ENCODE measurements at places on chromosomes 7 and 10. TPM values are rescaled to one million over a fixed set of nuclear protein-coding genes. Genes with fewer than 3 reads are reported as not detected.

- DNase-seq: no peak
Observed at GRCh38 chr7:45915606-45916005, 5.5 kb downstream of the IGFBP3 start.

- DNase-seq: no peak
Observed at GRCh38 chr7:27187475-27188385, 2.7 kb upstream of the HOXA11 start.

DNA sequence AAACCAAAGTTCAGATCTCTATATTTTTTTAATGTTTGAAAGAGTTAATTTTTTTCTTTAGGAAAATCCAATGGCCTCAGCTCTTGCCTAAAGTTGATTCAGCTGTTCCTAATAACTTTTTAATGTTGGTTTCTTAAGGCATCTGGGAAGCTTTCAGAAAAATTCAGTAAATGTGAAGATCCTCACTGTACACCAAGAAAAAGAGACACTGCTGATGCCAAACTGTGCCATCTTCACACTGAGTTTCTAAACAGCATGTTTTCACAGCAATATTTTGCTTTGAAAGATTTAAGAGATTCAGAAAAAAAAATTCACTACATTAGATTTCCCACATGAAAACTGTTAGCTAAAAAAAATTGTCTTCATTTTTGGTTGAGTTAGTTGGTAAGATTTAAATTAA lies 249.4 kb downstream of the NEBL start:
- DNase-seq: no peak

DNA sequence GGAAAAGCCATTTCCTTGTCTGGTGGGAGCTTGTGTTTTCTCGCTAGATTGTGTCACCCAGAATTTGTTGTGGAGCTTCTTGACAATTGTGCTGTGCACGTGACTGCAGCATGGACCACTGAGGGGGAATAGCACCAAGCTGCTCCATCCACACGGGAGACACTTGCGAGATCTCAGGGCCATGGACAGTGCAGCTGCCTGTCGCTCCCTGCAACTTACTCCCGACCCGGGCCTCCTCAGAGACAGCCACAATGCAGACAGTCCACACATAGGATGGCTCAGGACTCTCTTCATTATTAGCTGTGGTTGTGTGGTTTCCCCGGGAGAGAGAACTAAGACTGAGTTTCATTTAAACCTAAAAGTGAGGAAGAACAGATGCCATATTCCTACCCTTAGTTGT lies 673.2 kb upstream of the GALNT17 start:
- no peak for DNase-seq

DNA sequence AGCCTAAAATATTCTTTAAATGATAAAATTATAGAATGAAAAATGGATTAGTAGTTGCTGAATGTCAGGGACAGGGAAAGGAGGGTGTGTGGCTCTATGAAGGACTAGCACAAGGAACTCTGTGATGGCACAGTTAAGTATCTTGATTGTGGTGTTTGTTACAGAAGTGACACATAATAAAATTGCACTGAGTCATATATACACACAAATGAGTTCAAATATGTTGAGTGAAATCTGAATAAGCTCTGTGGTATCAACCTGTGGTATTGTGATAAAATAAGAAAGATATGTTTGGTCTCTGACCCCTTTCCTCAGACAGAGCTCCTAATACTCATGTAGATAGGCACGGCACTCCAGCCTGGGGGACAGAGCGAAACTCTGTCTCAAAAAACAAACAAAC lies 181.5 kb upstream of the TRIM24 start:
- no peak for DNase-seq

The LAMB1 gene
- 143 TPM for polyA plus RNA-seq

DNA sequence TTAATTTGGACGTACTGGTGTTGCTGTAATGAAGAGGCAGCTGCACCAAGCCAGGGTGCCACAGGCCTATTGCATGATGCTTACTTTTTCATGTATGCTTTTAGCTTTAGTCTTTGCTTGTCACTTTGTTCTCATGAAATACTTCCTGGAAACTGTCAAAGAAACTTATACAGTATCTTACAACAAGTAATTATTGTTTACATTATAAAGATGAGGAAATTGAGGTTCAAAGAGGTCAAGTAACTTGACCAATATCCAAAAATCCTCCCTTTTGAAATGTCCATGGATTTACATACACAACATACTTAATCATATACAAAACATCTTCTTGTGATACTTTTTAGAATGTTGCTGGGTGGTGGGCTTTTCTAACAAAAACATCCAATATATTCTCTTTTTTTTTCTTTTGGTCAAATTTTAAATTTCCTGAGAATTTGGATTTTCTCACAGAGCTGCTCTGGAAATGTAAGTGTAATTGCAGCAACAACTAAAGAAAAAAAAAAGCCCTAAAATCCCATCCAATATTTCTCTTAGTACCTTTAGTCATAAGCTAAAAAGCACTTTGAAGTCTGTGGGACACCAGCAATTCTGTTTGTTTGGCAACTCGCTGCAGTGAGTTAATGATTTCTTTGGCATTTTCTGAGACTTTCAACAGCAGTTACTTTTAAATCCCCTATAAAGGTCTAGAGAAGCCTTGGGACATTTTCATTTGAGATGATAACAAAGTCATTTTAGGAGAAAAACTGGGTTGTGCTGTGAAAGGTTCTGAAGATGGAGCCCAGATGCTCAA lies 500.6 kb upstream of the IGFBP3 start:
- DNase-seq: no peak

DNA sequence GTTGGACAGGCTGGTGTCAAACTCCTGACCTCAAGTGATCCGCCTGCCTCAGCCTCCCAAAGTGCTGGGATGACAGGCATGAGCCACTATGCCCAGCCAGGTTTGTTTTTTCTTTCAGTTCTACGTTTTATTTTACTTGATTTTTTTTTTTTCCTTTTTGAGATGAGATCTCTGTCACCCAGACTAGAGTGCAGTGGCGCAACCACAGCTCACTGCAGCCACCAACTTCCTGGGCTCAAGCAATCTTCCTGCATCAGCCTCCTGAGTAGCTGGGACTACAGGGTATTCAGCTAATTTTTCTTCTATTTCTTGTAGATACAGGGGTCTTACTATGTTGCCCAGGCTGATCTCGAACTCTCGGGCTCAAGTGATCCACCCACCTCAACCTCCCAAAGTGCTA lies 24.3 kb downstream of the GDI2 start:
- no peak for DNase-seq

The FAM25G gene
- 1.1 TPM for polyA plus RNA-seq

The OR2A12 gene
- polyA plus RNA-seq: not detected

- no peak for DNase-seq
Observed at GRCh38 chr10:75653761-75654160, 222.3 kb downstream of the LRMDA start.

The SLC4A2 gene
- polyA plus RNA-seq: 253 TPM

DNA sequence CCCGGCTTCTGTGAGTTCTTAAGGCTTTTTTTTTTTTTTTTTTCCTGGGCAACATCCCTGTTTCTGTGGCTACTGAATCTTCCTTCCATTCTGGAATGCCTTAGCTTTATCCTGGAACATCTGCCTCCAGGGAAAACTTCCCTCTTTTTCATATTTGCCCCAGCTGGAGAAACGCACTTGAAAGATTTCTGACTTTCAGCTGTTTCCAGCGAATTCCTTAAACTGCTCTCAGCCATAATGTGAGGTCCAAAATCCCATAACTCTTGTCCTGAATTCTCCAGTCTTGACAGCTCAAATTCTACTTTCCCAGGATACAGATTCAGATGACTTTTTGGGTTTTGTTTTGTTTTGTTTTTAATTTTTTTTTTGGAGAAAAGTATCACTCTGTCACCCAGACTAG lies 263.6 kb upstream of the AUTS2 start:
- DNase-seq: no peak

GRCh38 chr7:110766864-110767263 lies 324.1 kb upstream of the LRRN3 start:
- DNase-seq: no peak

DNA sequence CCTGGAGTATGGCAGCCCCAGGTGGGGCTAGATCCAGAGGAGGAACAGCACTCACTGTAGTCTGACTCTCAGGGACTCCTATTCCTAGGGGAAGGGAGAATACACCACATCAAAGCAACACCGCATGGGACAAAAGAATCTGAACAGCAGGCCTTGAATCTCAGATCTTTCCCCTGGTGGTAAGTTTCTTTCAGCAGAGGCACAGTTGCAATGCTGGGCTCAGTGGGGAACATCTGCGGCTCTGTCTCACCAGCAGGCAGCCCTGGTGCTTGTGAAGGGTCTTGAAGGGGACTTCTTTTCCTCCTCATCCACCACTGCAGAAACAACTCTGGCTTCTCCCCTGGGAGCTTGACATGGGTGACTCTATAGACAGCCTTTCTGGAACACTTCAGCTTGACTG lies 111.2 kb upstream of the ARHGAP21 start:
- DNase-seq: no peak

GRCh38 chr10:88187472-88187871 lies 324.0 kb downstream of the PTEN start:
- no peak for DNase-seq

GRCh38 chr7:90625562-90625961 lies 29.4 kb downstream of the CDK14 start:
- no peak for DNase-seq

- peak; percentile 35 for DNase-seq
Observed at GRCh38 chr7:108253275-108254044, 123.3 kb upstream of the LAMB4 start.

The HMX2 gene
- 0.07 TPM for polyA plus RNA-seq

DNA sequence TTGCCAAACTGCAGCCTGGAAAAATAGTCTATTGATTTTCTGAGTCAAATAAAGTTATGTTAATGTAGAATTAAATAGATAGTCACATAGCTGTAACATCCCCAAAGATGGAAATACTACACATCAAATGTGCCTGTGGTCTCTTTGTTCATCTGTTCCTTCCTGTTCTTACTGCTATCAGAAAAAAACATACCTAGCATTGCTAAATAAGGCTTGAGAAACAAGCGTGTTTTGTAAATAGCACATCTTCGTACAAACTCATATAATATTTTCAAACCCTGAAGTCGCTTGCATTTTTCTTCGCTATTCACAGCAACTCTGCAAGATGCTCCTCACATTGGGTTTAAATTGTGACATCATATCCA lies 116.1 kb downstream of the KLF6 start:
- DNase-seq: no peak

The ZNF804B gene
- polyA plus RNA-seq: not detected

DNA sequence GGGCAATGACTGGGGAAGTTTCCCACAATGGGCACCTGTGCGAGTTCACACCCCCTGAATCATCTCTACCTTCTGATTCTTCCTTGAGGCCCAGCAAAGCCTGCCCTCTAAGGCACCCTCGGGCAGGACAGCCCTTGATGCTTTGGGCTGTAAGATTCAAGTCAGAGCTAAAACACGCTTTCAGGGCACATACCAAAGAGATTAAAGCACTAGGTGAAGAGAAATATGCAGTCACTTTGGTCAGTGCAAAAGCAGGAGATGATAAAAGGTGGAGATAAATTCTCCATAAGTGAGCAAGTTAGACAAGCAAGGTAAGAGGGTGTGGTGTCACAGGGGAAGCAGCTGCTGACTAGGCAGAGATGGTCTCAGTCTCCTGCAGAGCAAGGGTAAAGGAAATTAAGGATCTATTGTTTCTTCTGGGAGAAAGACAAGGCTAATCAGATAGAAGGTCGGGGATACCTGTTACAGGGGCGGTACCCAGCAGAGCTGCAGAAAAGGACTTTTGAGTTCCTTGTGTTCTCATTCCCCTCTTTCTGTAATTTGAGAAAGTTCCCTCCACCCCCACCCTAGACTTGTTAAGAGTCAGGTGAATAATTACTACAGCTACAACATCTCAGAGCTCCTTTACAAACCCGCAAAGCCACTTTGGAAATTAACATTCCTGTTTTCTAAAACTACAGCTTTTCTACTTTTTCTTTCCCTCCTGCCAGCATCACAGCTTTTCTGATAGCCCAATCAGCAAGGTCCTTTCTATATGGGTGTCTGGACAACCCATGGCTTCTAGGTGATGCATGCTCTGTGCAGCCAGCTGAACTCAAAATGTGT lies 26.4 kb downstream of the PDLIM1 start:
- no peak for DNase-seq

- no peak for DNase-seq
Observed at GRCh38 chr7:143480501-143480900, 2.8 kb downstream of the TAS2R41 start.

DNA sequence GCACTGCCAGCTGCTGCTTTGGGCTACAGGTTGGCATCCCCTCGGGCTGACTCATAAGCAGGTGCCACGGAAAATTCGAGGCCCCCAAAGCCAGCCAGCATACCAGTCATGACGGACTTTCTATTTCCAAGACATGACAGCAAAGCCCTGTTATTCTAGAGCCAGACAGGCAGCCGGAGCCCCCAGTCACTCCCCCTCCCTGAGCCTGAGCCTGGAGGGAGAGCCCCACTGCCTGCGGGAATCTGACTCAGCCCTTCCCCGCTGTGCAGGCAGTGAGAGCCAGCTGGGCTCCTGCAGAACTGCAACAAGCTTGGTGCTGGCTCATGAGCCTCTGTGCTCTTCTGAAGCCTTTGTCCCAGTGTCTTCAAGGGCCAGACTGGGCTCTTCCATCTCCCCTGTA lies 15.8 kb downstream of the BTBD16 start:
- DNase-seq: no peak

The RAB19 gene
- polyA plus RNA-seq: not detected

- peak; percentile 87 for DNase-seq
Observed at GRCh38 chr7:75993689-75994387, 557 bp downstream of the TMEM120A start.

- peak; percentile 89 for DNase-seq
Observed at GRCh38 chr10:11986593-11987216, 55.9 kb downstream of the UPF2 start.

The TMEM236 gene
- polyA plus RNA-seq: 0.06 TPM

Measured in A549 (cell line).